ENCODE measurements at places on chromosomes 5 and 9. TPM values are rescaled to one million over a fixed set of nuclear protein-coding genes. Genes with fewer than 3 reads are reported as not detected.

BNC2 gene
- 220 TPM for total RNA-seq

ARHGEF37 gene
- 4.1 TPM for total RNA-seq

CERCAM gene
- total RNA-seq, result 19.7 TPM

RNF183 gene
- total RNA-seq, result not detected

PDCD1LG2 gene
- total RNA-seq, result 1.00 TPM

PCDHA9 gene
- 0.35 TPM for total RNA-seq

WNK2 gene
- 24.7 TPM for total RNA-seq

PHYHD1 gene
- total RNA-seq, result 43.1 TPM

DNA sequence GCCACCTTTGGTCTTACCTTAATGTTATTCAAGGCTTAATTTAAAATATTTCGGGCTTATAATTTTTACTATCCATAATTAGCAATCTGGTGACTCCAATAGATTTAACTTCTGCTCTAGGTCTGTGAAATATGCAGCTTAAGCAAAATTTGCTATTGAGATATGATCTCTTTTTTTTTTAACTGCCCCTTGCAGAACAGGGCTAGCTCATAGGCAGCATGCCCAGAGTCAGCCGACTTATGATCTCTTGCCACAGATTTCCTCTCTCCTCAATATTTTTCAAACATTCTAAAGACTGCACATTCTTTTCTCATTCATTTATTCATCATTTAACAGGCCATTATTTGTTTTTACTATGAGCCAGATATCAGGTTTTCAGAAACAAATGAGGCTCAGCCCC, 4.5 kb downstream of the TTC23L start:
- peaks cover 3% of the 10 kb centered on the region for H3K4me1 ChIP-seq
- H3K27ac ChIP-seq, result no peak overlapping the region
- no peaks in the 10 kb centered on the region for H3K27me3 ChIP-seq
- H3K36me3 ChIP-seq, result no peaks in the 10 kb centered on the region
- no peak for DNase-seq

DNA sequence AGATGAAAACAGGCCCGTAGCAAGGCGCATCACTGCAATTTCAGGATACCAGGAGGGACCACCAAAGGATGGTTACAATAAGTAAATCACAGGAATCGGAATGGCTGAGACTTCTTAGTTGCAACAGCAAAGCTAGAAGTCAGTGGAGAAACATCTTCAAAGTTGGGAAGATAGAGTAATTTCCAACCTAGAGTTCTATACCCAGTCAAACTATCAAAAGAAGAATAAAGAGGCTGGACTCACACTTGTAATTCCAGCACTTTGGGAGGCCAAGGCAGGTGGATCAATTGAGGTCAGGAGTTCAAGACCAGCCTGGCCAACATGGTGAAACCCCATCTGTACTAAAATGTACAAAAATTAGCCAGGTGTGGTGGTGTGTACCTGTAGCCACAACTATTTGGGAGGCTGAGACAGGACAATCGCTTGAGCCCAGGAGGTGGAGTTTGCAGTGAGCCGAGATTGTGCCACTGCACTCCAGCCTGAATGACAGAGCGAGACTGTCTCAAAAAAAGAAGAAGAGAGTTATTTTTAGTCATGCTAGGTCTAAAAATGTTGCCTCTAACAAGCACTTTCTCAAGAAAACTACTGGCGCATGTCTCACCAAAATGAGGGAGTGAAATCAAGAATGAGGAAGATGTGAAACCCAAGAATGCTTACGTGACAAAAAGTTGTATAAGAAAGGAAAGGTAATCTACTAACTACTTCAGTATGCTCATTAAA, 267.7 kb downstream of the DENND1A start:
- H3K4me3 ChIP-seq, result no peak overlapping the region
- no peak for DNase-seq
- H3K27me3 ChIP-seq, result no peaks in the 10 kb centered on the region

DNA sequence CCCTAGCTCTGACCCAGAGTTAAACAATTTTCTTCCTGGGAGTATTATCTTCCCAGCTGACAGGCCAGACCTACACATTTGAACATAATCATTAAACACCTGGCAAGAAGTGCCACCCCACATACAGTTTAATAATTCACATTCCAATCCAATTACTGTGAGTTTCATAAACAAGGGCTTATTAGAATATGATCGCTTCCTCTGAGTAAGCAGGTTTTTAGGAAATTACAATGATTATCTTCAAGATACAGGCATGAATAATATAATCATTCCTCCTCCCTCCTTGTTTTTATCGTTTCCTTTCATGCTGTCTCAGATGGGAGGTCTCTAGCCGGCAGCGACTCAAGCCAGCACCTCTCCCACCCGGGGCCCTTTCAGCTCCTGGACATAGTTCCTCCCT, 15.8 kb upstream of the KIF4B start:
- H3K4me3 ChIP-seq, result no peak overlapping the region
- no peak for DNase-seq
- H3K36me3 ChIP-seq, result no peaks in the 10 kb centered on the region
- no peaks in the 10 kb centered on the region for H3K4me1 ChIP-seq
- H3K27ac ChIP-seq, result no peak overlapping the region

- no peak for DNase-seq
- H3K27me3 ChIP-seq, result no peaks in the 10 kb centered on the region
- H3K4me3 ChIP-seq, result no peak overlapping the region
- H3K27ac ChIP-seq, result no peak overlapping the region
These were observed 93.1 kb upstream of the TBCA start for GRCh38 chr5:77869116-77869798.

DNA sequence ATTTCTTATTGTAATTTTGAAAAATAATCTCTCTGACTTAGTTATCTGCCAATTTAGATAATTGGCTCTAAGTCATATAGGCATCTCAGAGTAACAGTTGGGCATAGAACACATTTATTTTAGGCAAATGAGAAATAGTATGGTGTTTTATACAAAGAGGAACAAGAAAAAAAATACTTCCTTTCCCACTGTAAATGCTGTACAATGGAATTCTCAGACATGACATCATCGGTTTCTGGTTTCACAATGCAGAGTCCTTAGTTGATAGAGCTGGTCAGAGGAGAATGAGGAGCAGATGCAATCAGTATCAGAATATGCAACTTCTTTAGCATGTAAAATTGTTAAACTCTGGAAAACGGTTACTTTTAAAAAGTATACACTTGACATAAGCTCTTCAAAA, 49.4 kb downstream of the PLK2 start:
- DNase-seq, result no peak
- no peak overlapping the region for H3K27ac ChIP-seq
- no peak overlapping the region for H3K4me3 ChIP-seq
- H3K4me1 ChIP-seq, result no peaks in the 10 kb centered on the region

- H3K4me3 ChIP-seq, result no peak overlapping the region
- H3K4me1 ChIP-seq, result peaks cover 5% of the 10 kb centered on the region
- no peak for DNase-seq
- H3K36me3 ChIP-seq, result no peaks in the 10 kb centered on the region
- H3K27ac ChIP-seq, result no peak overlapping the region
These were observed 82.9 kb upstream of the ALDH1B1 start for GRCh38 chr9:38309324-38310195.
